Hepatic stellate cell (primary cell): ENCODE measurements at places on chromosomes 16 and 17.
A peak's percentile ranks its signal among the peaks of the same experiment; 100 is the strongest.

GRCh38 chr16:83723244-83723643 is 84.5 kb upstream of the HSBP1 start:
- no peak for DNase-seq

GRCh38 chr17:5592382-5592781 is 8.1 kb upstream of the NLRP1 start:
- DNase-seq = peak; percentile 32

DNA sequence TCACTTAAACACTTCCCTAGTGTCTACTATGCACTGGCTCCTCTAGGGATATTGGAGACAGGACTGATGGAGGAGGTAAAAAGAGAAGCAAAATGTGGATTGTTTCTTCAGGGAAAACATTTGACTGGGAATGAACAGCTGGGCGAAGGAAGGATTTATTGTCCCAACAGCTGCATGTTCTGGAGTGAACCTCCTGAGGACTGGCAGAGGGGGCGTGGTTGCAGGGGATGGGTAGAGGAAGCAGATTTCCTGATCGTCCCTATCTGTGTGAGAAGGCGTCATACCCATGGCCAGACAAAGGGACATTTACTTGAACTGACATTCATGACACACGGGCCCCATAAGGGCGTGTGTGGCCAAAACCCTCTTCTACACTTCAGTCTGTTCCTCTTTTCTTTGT is 321.5 kb downstream of the MAP2K4 start:
- DNase-seq = no peak

DNA sequence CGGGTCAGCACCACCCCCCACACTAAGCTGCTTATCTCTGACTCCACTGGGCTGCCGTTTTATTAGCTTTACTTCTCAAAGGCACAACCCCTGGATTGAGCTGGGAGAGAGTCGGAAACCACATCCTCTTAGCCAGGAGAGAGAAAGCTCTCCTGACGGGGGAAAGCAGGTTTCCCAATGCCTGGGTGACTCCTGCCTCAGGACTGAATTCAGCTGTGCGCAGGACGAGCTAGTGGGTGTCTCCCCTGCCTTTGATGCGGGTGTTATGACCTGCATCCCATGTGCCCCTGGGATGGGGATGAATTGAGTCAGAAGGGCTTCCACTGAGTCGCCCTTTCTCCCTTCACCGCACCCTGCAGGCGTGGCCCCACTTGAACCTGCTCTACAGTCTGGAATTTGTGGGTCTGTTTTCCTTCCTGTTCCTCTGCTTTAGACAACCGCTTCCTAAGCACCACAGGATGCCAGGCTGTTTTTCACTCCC is 819.2 kb upstream of the EEF2KMT start:
- no peak for DNase-seq

DNA sequence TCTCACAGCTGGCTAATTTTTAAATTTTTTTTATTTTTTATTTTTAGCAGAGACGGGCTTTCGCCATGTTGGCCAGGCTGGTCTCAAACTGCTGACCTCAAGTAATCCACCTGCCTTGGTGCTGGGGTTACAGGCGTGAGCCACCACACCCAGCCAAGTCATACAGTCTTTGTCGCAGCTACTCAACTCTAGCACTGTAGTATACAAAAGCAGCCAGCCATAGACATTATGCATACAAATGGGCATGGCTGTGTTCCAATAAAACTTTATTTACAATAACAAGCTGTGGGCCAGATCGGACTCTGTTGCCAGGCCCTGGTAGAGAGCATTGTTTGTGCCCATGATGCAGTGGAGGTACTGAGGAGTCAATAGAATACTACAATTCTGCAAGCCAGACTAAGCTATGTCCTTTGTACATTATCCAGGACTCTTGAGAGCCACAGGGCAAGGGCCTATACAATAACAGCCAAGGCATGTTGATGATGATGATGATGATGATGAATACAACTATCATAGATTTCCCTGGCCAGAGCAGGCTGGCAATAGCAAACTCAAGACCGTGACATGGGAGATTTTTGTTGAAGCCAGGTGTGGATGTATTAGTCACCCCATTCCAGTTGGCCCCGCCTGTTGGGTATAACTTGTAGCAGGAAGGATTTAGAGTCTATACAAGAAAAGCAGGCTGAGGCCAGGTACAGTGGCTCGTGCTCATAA is 101.8 kb downstream of the MYH11 start:
- DNase-seq = no peak

GRCh38 chr16:87333581-87334331 is 16.6 kb upstream of the C16orf95 start:
- DNase-seq = no peak

DNA sequence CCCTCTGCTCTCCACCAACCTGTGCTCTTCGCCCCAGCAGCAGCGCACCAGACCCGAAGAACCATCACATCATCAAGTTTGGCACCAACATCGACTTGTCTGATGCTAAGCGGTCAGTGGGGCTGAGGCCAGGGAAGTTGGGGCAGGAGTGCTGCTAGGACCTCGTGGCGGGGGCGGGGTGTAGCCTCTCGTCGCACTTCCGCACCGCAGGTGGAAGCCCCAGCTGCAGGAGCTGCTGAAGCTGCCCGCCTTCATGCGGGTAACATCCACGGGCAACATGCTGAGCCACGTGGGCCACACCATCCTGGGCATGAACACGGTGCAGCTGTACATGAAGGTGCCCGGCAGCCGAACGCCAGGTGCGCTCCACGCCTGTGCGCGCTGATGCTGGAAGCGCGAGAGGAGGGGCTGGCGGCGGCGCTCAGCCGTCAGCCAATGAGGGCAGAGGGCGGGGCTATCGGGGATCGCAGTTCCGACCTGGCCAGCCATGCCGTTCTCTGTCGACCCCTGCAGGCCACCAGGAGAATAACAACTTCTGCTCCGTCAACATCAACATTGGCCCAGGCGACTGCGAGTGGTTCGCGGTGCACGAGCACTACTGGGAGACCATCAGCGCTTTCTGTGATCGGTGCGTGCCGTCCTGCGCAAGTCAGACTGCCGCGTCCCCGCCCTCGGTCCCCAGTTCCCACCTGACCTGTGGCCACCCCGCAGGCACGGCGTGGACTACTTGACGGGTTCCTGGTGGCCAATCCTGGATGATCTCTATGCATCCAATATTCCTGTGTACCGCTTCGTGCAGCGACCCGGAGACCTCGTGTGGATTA is 3.2 kb upstream of the TMEM88 start:
- peak; percentile 89 for DNase-seq

DNA sequence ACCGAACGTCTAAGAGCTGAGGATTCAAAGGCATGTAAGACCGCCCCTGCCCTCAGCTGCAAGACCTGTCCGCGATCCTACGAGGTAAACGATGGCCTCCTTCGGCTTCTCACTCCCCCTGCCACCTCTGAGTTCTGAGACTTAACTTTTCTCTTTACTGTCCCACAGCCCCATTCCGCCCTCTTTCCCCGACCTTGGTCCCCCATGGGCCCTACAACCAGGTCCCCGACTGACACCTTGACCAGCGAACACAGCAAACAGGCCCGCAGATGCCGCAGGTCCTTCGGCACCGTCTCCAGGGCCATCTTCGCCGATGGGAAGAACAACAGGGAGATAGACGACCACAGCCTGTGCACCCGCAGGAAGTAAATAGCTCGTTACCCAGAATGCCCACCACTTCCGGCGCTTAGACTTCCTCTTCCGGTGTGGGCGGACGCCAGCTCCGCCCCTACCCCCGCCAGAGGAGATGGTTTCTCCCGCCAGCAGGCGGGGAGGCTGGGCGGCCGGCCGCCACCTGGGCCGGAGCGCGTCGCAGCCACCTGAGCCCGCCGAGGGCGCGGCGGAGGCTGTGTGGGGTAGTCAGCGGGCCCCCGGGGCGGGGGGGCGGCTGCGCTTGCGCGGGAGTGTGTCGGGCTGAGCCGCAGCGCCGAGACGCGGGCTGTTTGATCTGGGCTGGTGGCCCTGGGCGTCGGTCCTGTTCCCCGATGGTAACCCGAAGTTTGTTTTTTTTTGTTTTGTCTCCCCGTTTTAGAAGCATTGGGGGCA is at the start of gene SUPT4H1:
Gene SUPT4H1 (minus strand): TSS at position 371 of the 765 bp plus-strand sequence. CDS start 66 bp downstream, at position 305.
- peak; percentile 95 for DNase-seq

DNA sequence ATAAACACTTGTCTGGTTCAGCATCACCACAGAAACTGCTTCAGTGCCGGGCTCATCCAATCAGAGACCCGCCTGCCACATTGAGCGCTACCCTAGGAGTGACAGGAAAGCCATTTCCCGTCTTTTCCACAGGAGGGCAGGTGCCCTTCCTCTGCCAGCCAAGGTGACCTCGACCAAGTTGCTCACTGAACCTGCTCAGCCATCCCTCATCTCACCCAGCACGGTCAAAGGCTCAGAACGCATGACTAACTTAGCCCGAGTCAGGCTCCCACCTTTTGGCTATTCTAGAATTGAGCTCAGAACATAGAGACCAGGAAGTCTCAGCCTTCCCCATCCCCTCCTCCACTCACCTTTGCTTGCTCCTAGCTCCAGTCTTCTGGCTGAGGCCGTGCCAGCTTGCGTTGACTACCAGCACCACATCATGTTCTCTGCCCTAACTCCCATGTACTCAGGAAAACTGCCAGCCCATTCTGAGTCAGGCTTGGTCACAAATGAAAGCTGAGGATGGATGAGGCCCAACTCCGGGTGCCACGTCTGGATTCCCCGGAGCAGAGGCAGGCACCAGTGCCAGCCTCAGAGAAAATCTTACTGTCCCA is 15.6 kb downstream of the MRPS23 start:
- no peak for DNase-seq

GRCh38 chr16:84541999-84542817 is 37.7 kb upstream of the MEAK7 start:
- DNase-seq = peak; percentile 64

- DNase-seq = no peak
Observed at GRCh38 chr16:8806272-8806983, 8.8 kb downstream of the PMM2 start.

- no peak for DNase-seq
Observed at GRCh38 chr16:3573146-3573815, 3.9 kb downstream of the NLRC3 start.

- no peak for DNase-seq
Observed at GRCh38 chr16:87721622-87722585, 43.9 kb downstream of the KLHDC4 start.

DNA sequence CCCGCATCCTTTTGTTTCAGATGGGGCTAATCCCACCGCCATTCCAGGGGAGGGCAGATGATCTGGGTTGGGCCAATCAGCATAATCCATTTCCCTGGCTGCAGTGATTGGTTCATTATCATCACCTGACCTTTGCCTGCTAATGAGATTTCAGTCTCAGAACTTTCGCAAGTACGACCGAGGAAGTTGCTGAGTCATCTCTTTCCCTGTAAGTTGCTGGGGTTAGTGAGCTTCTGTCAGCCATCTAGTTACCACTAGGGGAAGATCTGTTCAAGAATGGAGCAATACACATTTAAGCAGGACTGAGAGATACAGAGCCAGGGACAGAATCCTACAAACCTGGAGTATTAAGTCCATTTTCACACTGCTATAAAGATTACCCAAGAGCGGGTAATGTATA is 65.3 kb upstream of the NUDT7 start:
- DNase-seq = no peak
